ENCODE measurements at places on chromosomes 4 and X. TPM values are rescaled to one million over a fixed set of nuclear protein-coding genes. Genes with fewer than 3 reads are reported as not detected.

The CYP4V2 gene
- total RNA-seq, result 15.0 TPM

The TGIF2LX gene
- not detected for total RNA-seq

The HTN3 gene
- not detected for total RNA-seq

The MUC7 gene
- not detected for total RNA-seq

The SPON2 gene
- 1,063 TPM for total RNA-seq

The DCHS2 gene
- not detected for total RNA-seq
